ENCODE measurements at places on chromosomes 1 and 21.
A peak's percentile ranks its signal among the peaks of the same experiment; 100 is the strongest.

DNA sequence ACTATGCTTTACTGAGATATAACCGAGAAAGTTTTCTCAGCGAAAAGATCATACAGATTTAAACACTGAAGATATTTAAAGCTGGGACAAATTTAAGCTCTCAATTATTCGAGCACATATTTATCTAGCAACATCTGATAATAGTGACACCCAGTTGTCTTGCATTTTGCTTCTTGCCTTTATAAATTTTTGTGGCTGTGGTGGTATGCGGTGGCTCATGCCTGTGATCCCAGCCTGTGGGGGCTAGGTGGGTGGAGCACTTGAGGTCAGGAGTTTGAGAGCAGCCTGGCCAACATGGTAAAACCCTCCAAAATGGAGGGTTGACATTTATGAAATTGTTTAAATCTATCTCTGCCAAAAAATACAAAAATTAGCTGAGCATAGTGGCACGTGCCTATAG is 312.2 kb downstream of the SPATA17 start:
- no peak for DNase-seq

- no peak for DNase-seq
Measured at GRCh38 chr21:26956813-26957212, 10.1 kb downstream of the ADAMTS5 start.

DNA sequence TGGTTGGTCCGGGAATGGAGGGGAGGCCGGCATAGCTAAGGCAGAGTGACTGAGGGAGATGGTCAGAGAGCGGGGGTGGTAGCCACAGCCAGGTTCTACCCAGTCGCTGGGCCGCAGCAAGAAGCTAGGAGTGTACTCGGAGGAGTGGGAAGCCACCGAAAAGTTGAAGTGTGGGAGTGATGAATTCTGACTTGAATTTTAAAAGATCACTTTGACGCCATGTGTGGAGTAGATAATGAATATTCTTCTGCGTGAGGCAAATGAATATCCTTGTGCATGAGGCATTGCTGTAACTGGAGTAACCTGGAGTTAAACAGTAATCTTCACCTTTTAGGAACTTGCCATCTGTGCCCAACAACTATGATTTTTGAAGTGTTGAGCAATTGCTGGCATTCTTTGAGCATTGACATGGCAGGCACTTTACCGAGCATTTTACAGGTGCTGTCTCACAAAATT is 6.9 kb downstream of the CTPS1 start:
- no peak for DNase-seq

GRCh38 chr1:233005703-233006102 is 55.3 kb downstream of the NTPCR start:
- peak; percentile 60 for DNase-seq

Data from astrocyte (in vitro differentiated cells and primary cell).